ENCODE measurements at places on chromosomes 6 and 20.

GRCh38 chr20:8155229-8155628 is 23.2 kb downstream of the PLCB1 start:
- DNase-seq: no peak

DNA sequence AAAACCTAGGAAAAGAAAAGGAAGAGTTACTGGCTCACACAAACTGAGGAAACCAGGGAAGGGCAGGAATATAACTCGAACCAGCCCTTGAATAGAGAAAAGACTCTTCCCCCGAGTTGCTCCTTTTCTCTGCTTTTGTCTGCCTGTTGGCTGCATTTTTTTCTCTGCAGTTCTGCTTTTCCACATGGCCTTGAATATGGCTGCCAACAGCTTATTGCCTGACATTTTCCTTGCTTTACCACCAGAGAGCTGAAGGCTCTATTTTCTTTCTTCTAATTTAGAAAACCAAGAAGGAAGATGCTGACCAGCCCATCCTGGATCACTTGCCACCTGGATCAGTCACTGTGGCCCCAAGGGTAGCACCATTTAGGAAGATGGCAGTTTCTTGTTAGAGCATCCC is 164.8 kb upstream of the MAN1A1 start:
- DNase-seq: no peak

DNA sequence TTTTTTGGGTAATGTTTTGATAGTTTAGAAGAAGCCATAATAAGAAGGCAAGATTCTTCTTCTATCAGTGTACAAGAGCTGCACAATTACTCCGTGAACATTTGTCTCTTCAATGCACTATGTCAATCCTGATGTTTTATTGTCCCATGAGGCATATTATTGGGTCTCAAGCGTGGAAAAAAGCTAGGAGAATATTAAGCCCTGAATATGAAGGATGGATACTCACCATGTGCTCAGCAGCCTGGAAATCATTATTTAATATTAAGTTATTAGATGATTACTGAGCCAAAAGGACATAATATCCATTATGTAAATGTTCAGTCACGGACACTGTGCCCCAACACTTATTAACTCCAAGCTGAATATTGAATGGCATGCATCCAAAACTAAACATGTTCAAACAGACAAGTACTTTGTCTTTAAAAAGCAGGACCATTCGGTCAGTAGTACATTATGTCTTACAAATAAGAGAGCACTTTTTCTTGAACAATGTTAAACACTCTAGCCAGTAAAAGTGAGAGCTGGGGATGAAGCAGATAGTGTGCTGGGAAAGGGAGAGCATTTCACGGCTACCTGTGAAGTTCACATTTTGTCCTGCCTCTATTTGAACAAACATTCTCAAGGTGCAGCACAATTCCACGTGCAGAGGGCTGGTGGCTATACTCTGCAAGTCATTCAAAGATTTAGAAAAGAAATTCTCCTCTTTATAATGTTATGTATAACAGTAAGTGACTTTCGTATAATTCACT is 70.6 kb upstream of the CNR1 start:
- no peak for DNase-seq

- no peak for DNase-seq
Observed at GRCh38 chr6:10402648-10403311, 12.1 kb downstream of the TFAP2A start.

- DNase-seq: no peak
Observed at GRCh38 chr6:69289689-69290495, 506.9 kb downstream of the LMBRD1 start.

DNA sequence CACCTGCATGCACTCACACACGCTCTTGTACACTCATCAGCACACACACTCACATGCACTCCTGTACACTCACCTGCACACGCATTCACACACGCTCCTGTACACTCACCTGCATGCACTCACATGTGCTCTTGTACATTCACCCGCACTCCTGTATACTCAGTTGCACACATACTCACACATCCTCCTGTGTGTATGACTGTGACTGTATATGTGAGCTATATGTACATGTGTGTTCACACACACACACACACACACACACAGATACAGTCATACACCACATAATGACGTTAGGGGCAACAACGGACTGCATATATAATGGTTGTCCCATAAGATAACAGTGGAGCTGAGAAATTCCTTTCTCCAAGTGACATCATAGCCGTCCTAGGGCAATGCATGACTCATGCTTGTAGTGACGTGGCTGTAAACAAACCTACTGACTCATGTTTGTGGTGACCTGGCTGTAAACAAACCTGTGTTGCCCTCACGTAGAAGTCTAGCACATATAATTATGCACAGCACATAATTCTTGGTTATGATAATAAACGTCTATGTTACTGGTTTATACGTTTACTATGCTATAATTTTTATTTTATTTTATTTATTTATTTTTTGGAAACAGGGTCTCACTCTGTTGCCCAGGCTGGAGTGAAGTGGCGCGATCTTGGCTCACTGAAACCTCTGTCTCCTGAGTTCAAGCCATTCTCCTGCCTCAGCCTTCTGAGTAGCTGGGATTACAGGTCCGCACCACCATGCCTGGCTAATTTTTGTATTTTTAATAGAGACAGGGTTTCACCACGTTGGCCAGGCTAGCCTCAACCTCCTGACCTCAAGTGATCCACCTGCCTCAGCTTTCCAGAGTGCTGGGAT is 22.8 kb upstream of the TAF4 start:
- DNase-seq: no peak

- no peak for DNase-seq
Observed at GRCh38 chr20:61798632-61799031, 267.0 kb downstream of the TAF4 start.

- DNase-seq: no peak
Observed at GRCh38 chr6:126721581-126722160, 381.8 kb downstream of the CENPW start.

- DNase-seq: no peak
Observed at GRCh38 chr6:105036351-105036750, 79.4 kb downstream of the LIN28B start.

DNA sequence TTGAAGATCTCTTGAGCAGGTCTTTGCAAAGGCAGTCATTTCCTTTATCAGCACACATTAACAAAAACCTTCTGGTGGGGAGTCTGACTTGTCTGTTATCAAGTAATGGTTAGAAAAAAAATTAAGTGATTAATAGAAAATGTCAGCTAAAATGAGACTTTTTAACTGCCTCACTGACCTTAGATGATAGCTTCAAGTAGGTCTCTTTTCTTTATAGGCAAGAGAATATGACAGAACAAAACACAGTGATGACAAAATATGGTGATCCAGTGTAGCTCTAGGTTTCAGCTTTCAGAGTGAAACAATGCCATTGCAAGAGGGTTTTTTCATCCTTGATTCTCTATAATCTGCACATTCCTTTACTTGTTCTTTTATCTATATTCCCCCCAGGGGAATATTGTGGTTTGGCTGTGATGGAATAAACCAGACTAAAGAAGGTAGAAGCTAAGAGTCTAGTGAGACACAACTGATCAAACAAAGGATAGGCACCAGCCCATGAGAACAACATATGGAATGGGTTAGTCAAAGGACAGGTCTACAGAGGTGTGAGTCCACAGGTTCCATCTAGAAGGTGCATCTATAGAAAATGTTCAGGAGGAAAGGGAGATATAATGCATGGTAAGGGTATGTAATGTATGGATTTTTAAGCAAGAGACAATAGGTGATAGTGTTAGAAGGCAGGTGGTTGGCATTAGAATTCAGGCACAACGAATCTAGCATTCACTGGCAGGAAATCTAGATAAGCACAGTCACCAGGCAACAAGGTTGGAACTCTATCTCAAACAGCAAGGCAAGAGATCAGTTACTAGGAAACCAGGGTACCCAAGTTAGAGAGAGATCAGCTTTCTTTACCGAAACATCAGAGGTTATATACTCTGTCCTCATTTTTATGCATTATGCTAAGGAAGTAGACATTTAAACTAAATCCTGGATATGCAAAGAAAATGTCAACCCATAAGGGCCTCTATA is 228.9 kb upstream of the SMLR1 start:
- DNase-seq: no peak

GRCh38 chr20:4324611-4325243 is 309.4 kb upstream of the RNF24 start:
- DNase-seq: no peak

- peak; percentile 21 for DNase-seq
Observed at GRCh38 chr20:58839474-58839874, 11.2 kb downstream of the GNAS-AS1 start.

DNA sequence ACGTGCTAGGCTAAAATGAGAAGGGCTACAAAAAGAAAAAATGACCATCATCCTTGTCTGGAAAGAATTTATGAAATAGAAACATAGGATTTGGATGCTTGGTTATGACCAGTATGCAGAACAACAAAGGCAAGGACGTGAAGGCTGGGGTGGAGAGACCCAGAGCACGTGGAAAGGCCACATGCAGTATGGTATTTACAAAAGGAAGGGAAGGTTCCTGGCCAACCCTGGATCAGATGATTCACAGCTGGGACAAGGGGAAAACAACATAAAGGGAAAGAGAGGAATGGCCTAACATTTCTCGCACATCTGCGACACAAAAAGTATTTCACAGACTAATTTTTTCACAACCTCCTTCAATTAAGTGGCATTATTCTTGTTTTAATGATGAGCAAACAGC is 8.2 kb downstream of the STX7 start:
- DNase-seq: no peak

DNA sequence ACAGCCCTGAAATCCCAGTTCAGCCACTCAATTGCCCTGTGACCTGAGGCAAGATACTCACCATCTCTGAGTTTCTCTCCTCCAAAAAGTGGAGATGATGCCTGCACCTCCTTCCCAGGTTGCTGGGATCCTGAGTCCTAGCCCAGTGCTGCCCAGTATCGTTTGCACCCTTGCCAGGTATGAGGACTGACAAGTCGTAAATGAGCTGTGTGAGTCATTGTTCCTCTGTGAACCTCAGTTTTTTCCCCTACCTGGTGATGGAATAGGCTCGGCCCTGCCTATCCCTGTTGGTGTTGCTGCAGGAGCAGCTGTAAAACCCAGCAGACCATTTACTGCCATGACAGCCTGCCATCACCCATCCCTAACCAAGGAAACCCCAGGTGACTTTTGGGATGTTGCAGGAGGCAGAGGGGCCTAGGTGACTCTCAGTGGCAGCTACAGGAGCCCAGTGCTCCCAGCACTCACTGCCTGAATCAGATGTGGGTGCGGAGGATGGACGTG is 229.3 kb downstream of the SYNDIG1 start:
- no peak for DNase-seq

GRCh38 chr20:63235399-63235983 is at the start of gene BIRC7:
Gene BIRC7, plus strand, starts transcription at chr20:63235905. Its CDS starts 192 bp downstream, at chr20:63236097.
- no peak for DNase-seq

DNA sequence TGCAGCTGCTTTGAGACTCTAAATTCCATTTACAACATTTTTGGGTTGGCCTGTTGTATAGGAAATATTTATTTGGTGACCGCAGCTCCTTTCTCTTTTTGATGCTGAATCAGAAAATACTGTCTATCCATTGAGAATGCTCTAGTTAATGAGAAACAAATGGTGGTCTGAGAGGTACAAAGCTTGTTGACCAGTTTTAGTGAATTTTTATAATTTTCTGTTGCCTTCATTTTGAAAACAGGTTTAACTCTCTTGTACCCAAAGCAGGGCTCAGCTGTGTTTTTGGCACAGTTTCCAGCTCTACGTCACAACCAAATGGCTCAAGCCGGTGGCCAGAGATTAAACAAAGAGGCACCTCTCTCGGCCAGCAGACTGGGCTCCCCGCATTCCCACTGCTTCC is 113.2 kb downstream of the FNDC1 start:
- DNase-seq: no peak

GRCh38 chr20:10259166-10259565 is 40.5 kb downstream of the SNAP25 start:
- no peak for DNase-seq

DNA sequence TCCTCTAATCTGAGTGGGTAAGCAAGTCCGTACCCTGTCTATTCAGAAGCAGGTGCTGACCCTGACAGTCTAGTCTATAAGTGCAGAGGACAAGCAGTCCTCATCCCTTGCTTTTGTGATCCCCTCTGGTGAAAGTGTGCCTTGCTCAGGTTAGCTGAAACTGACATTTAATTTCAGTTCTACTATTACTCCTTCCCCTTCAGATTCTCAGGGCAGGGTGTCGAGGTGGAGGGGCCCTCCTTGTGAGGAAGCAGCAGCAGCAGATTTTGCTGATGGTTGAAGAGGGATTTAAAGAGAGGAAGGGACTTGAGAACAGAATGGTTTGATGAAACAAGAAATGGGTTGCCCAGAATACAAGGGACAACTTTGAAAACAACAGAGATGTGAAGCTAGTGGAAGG is 309.3 kb downstream of the CLIC5 start:
- no peak for DNase-seq

GRCh38 chr6:109523478-109523877 is 40.5 kb upstream of the ZBTB24 start:
- no peak for DNase-seq

DNA sequence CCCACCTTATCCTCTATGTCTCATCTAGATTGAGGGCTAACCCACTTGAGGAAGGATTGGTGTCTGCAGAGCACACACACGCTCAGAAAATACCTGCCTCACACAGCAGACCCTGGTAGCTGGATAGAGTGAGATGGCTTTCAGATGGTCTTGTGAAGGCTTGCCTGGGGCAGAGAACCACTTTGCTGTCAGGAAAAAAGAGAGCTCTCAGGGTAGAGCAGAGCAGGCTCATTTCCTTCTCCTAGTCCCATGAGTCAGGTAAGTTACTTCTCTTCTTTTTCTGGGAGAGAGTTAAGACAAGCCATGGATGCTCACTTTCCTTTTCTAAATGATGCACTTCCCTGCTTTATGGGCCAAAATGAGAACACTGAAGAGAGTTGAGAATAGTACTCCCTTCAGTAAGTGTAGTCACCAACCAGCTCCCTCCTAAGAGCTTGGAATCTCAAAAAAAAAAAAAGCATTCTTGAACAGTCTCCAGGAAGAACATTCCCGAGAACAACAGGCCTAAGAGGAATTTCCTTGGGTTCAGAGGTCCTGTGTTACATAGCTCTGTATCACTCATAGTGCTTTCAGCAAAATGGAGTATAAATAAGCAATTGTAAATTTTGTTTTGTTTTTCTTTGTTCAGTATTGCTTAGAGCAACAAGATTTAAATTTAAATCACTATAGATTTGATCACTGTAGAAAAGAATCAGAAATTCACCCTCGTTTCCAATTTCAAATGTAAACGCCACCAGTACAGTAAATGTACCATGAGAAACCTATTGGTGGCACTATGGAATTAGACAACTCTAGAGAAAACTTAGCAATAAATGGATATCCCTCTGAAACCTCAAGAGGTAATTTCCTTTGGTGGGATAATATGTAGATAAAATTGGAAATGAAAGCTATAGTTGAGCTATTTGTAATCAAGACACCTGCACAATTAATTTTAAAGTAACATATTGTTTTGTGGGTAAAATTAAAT is 530.3 kb downstream of the RFPL4B start:
- DNase-seq: no peak

- no peak for DNase-seq
Observed at GRCh38 chr6:148747145-148747470, 278 bp downstream of the UST start.

GRCh38 chr6:15369838-15370237 is 124.0 kb downstream of the JARID2 start:
- DNase-seq: no peak

- DNase-seq: no peak
Observed at GRCh38 chr6:40907198-40907701, 131.8 kb downstream of the UNC5CL start.

- no peak for DNase-seq
Observed at GRCh38 chr20:38447931-38448675, 13.0 kb upstream of the SNHG17 start.

Measured in central memory CD4-positive, alpha-beta T cell (primary cell).